ENCODE measurements at places on chromosomes 4 and X.

- DNase-seq = no peak
Observed at GRCh38 chr4:51878431-51878830, 35.5 kb downstream of the DCUN1D4 start.

DNA sequence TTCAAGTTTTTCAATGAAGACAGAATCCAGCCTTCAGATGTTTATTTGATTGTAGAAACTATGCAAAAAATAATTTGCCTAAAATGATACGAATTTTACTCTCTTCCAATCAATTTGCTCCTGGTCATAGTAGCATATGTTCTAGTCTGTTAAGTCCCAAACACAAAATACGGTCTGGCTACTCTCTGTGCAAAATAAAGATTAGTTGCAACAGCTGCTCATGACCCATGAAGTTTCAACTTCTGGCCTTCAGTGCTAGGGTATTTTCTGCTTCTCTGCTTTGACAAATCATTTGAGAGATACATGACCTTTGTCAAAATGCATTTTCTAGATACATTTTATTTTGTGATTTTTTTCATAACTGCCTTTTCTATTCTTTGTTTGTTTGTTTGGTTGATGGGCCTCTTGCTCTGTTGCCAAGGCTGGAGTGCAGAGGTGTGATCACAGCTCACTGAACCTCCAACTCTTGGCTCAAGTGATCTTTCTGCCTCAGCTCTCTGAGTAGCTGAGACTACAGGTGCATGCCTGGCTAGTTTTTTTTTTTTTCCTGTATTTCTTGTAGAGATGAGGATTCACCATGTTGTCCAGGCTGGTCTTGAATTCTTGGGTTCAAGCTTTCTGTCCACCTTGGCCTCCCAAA, 55.2 kb downstream of the TACR3 start:
- DNase-seq = no peak

DNA sequence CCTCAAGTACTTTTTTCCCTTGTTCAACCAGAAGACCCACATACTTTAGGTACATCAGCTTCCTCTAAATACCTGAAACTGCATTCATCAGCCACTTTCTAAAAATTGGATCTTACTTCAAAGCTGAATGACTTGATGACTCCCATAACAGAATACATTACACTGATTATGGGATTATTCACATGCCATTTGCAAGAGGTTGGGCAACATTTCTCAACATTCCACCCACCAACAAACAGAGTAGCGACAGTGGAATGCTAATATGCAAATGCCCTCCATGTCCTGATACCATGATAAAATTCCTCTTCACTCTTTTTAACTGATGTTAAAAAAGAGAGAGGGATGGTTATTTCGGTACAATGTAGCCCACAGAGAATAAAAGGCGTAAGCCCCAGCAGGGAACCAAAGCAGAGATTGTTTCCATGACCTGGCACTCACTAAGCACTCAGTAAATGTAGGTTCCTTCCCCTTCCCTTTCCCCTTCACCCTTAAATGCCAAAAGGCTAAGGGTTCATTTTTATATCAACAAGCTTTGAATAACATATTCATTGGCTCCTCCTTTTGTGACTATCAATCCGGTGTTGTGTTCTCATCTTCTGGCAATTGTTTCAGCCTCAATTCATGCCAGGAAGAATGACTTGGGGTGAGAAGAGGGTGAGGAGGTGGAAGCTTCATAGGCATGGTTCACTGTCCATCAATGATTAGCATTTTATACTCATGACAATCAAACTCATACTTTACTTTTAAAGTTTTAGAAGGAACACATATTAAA, 317.2 kb downstream of the DHX15 start:
- no peak for DNase-seq

DNA sequence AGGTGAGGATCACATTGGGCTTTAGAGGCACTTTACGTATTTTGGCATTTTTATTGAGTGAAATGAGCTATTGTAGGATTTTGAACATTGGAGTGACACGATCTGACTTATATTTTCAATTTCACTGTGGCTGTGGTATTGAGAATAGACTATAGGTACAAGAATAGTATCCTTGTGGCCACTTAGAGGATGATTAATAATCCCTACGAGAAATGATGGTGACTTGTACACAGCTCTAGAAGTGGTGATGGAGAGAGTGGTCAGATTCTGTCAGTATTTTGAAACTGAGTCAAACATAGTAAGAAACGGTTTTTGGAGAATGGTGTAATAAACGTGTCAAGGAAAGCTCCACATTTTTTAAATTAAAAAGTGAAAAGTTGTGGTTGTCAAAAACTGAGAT, 494.7 kb downstream of the EPHA5 start:
- DNase-seq = no peak

- no peak for DNase-seq
Observed at GRCh38 chr4:118765399-118765798, 70.5 kb downstream of the SEC24D start.

DNA sequence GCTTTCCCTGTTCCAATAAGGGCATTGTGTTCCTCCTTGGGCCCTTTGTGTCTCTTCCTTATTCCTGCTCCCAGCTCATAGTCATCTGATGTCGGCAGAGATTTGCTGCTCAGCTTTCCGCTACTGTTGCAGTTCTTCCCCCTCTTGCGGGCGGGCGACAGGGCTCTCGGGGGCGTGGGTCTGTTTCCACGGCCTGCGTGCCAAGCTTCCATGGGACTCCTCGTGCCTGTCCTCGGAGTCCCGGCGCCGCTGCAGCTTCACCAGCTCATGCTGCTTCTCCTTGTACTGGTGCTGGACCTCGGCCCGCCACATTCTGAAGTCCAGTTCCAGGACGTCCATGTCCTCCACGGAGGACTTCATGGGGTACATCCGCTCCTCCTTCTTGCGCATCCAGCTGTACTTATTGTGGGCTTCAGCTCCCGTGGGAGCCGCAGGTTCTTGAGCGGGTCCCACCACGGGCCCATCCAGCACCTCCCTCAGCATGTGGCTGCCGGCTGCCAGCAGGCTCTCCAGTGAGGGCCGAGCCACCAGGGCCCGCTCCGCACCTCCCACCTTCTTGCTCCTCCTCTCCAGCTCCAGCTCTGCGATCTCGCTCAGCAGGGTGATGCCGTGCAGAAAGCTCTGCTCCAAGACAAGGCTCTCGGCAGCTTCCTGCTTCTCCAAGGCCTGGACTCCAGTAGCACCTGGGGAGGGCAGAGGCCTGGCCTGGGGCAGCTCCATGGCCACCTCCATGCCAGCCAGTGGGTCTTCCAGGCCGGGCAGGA, 74.1 kb upstream of the UCP1 start:
- no peak for DNase-seq

DNA sequence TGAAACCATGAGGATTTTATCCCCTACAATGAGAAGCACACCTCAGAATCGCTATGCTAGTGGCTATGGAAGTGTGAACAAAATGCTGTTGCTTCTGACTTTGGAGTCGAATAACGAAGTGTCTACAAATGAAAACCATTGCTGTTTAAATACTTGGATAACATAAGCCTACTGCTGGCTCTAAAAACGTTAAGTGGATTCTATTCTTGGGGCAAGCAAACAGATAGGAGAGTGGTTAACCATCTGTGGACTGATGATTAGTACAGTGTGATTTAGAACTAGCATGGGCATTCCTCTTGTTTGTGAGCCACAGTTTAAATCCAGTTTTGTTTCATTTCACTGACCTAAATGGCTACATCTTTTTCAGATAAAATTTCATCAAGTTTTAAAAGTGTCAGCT, 109.7 kb upstream of the PNPLA4 start:
- DNase-seq = no peak

DNA sequence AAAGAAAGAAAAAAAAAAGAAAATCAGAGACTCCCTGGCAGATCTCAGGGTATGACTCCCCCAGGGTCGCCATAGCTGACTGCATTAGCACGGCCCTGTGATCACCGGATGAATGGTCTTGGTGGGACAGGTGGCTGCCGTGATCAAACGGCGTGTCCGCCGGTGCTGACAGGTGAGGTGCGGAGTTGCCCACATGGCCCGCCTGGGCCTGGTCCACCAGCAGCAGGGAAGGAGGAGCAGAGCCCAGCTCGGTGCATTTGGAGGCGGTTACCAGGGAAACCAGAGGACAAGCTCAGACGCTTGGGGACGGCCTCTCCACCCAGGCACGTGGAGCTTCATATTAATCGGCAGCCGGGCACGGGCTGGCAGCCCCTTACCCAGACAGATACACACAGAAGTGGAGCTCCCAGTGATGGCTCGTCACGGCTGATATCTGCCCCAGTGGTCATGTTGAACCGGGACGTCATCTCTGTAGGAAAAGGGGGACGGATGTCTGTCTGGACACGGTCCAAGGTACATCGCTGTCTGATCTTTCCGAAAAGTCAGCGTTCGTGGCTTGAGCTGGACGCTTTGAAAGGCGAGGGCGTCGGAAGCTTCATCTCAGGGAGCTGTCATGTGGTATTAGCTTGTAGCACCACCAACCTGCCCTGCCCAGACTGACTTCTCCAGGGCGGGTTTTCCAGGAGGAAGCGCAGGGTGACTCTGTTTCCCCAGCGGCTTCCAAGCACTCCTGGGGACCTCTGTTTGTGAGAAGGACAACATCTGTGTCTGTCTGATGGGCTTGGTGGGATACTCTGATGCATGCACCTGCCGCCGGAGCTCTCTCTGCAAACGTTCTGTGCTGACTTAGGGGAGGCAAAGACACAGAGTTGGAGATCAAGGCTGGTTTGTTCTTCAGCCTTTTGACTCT, 180.7 kb downstream of the CRLF2 start:
- no peak for DNase-seq

GRCh38 chrX:96619588-96619987, 65.1 kb upstream of the DIAPH2 start:
- DNase-seq = no peak

DNA sequence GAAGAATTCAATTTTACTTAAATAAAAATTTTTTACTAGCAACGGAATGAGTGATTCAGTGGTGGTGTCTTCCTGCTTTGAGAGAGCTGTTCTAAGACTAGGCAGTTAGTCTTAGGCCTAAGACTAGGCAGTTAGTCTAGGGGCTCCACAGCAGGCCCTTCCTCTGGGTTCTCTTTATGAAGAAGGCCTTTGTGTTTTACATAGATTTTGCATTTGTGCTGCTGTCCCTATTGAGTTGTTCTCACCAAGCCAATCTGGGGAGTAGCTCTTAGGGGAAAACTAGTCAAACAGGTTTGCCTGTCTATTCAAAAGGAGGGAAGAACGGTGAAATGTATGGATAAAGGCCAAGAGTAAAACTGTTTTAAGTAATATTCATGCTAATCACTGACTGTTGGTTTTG, 7.6 kb downstream of the UGT8 start:
- no peak for DNase-seq

DNA sequence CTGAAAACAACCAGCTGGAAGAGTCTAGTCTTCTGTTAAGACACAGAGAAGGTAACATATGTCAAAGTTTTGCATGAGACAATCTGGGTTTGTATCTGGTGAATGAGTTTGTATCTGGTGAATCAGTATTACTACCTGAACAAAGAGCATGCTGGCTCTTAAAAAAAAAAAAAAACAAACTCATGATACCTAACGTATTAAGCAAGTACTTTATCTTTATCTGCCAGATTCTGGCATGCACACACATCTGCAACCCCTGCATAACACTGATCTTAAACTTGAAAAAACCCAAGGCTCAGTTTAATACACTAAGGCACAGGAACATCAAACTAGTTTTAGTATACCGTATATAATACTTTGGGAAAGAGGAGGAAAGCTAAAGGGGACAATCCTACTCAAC, 5.8 kb downstream of the YTHDC1 start:
- no peak for DNase-seq

DNA sequence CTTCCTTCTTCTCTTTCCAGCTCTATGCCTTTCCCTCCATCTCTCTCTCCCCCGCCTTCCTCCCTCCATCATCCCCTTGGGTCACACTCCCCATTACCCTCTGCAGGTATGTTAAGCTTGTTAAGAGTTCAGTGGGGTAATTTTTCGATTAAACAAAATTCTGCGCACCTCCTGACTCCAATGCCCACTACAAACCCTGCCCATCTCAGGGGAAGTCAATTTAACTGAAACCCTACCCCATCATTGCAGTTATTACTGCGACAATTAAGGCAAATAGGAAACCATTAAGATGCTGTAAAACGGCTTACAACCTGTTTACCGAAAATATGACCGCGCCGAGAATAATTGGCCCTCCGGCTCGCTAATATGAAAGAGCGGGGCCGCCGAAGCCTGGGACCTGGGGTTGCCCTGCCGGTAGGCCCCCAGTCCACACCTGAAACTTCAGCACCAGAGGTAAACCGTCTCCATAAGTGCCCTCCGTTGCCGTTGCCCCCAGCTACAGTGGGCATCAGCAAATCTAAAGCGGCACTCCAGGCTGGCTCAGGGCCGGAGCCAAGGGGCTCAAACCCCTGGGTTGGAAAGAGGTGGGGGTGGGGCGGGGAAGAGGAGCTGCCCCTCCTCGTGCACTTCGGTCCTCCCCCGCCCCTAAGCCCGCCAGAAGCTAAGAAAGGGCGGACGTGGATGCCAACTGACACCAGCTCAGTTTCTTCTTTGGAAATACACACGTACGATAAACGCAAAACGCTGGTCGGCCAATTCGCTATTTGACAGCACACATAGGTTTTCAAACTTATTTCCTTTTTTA, 4.8 kb downstream of the ARX start:
- DNase-seq = no peak

- no peak for DNase-seq
Observed at GRCh38 chr4:97235521-97235920, 907.8 kb downstream of the STPG2 start.

DNA sequence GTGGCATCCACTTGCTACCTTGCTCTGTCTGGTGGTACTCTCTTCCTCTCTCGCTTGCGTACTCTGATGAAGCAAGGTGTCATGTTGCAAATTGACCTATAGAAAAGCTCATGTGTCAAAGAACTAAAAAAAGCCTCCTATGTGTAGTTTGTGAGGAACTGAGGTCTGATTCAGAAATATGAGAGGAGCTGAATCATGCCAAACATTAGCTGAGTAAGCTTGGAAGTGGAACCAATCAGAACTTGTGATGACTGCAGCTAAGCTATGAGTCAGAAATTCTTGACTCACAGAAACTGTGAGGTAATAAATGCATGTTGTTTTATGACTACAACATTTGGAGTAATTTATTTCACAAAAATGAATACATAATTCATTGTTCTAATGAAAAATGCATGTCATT, 2138.8 kb downstream of the PCDH7 start:
- no peak for DNase-seq

DNA sequence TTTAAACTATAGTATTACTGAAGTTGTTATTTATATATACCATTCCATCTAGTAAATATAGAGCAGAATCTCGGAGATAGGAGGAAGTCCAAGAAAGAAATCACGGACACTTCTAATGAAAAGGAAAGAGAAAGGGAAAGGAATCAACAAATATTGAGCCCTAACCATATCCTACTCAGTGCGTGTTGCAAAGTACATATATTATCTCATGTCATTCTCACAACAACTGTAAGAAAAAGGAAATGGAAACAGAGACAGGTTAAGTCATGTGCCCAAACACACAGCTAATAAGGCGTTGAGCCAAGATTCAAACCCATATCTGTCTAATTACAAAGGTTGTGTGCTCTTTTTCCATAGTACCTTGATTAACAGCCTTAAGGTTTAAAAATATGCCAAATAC, 16.0 kb downstream of the HTR2C start:
- DNase-seq = no peak

DNA sequence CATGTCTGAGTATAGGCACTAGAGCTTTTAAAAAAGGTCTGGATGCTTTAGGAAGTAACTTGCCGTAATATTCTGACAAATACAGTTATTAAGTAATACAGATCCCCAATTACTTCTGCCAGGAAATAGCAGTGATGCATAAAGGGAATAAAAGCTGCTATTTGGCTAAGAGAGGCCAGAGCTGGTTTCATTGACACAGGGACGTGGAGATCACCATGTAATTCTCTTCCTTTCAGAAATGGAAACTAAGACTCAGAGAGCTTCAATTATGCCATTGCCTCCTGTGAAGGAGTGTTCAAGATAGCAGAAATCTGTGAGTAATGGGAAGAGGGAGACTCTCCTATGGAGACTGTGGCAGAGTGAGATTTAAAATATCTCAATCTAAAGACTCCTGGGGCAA, 238.1 kb downstream of the SLITRK2 start:
- no peak for DNase-seq
